ENCODE measurements at places on chromosomes 2 and 18.

- DNase-seq = no peak
These were observed 63.5 kb upstream of the RASGRP3 start for GRCh38 chr2:33412920-33413319.

GRCh38 chr18:8231316-8231715 lies 377.9 kb upstream of the RAB12 start:
- no peak for DNase-seq

DNA sequence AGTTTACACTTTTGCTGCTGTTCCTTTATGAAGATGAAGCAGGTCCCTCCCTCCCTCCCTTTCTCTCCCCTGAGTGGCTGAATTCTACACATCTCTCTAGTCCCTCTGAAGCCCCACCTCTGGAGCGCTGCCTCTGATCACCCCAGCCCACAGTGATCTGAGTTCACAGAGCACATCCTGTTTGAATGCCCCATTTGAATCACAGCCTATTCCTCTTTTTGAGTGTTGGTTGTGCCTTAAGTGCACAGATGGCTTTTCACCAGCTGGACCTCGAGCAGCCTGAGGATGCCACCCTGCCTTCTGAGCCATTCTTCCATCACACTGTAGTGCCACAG lies 87.1 kb downstream of the ITGB1BP1 start:
- peak; percentile 32 for DNase-seq

- DNase-seq = no peak
These were observed 77.4 kb downstream of the TMEM247 start for GRCh38 chr2:46556681-46557289.

GRCh38 chr2:171741189-171741588 lies 53.9 kb downstream of the DYNC1I2 start:
- no peak for DNase-seq

GRCh38 chr2:39686456-39686855 lies 20.7 kb downstream of the TMEM178A start:
- no peak for DNase-seq

GRCh38 chr18:57995331-57995730 lies 48.7 kb upstream of the NEDD4L start:
- DNase-seq = no peak
